Activated CD4-positive, alpha-beta T cell treated with anti-CD3 and anti-CD28 coated beads for 1 hour (primary cell): ENCODE measurements at places on chromosomes 3 and 15.

DNA sequence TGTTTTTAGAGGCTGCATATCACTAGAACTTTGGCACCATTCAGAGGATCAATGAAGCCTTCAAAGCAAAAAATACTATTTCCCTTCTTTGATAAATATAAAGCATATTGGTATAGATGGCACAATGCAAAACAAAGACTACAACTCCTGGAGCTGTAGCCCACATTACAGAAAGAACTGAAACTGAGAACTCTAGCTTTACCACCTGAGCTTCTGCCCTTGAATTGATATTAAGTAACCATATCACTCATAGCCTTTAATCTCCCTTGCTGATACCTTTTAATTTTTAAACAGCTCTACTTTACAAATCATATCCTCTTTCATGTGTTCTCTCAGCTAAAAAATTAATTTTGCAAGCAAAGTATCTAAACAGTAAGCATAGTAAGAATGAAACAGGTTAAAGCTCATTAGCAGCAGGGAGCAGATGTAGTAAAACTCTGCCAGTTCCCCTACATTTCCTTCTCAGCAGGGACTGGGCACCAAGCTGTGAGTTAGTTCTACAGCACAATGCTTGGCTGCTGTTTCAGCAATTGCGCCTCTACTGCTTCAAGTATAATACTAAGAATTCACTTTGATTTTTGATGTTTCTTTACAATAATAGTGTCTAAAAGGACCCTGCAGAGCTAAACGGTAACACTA, 97.9 kb upstream of the NANOGP8 start:
- DNase-seq: no peak

DNA sequence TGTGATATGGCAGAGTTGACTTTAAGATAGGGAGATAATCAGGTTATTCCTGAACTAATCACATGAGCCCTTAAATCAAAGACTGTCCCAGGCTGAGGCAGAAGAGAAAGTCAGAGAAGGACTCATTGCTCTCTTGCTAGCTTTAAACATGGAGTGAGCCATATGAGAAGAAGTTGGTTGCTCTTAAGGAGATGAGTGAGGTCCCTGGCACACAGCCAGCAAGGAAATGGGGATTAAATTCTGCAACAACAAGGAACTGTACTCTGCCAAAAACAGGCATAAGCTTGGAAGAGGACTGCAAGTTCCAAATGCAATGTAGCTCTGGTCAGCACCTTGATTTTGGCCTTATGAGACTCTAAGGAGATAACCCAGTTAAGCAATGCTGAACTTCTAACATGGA, 457.0 kb downstream of the PLOD2 start:
- DNase-seq: no peak

GRCh38 chr3:130997289-130997688, 29.3 kb downstream of the ASTE1 start:
- no peak for DNase-seq

DNA sequence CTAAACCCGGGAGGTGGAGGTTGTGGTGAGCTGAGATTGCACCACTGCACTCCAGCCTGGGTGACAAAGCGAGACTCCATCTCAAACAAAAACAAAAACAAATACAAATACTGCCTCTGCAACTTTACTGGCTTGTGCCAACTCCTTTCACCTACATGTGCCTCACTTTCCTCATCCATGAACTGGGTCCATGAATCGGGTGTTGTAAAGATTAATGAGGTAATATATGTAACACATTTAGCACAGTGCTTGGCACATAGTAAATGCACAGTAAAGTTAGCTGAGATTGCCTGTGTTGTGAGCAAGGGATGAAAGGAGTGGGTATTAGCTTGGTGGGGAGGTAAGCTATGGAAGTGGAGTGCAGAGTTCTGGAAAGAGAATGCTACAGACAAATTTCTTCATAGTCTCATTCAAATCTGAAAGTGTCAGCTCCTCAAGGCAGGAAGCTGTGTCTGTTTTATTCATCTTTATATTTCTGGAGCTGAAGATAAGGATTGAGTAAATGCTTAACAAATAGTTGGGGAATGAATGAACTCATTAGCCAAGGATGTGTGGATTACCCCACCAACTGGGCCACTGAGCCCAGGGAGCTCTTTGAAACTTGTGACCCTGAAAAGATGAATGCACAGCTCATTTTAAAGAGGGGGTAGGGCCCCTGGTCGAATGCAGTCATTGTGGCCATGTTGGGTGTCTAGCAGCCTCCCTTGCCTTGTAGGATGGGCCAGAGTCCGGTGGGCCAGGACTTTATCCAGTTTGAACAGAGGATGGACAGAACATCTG, 7.7 kb upstream of the CDCP1 start:
- no peak for DNase-seq

DNA sequence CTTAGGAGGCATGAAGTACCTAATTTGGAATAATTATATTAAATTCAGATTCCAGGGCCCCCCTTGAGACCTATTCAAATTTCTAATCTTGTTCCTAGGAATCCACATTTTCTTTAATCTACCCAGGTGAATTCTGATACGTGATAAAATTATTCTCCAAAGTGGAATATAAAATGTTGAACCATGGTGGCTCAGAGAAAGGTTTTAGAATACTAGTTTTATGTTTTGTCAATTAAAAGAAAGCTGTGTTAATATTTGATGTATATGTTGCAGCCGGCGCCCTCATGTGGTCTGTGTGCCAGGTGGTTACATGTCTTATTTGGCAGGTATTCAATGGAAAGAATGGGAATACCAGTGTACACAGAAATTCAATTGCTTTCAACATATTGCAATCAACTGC, 321.8 kb downstream of the FEZF2 start:
- DNase-seq: no peak

DNA sequence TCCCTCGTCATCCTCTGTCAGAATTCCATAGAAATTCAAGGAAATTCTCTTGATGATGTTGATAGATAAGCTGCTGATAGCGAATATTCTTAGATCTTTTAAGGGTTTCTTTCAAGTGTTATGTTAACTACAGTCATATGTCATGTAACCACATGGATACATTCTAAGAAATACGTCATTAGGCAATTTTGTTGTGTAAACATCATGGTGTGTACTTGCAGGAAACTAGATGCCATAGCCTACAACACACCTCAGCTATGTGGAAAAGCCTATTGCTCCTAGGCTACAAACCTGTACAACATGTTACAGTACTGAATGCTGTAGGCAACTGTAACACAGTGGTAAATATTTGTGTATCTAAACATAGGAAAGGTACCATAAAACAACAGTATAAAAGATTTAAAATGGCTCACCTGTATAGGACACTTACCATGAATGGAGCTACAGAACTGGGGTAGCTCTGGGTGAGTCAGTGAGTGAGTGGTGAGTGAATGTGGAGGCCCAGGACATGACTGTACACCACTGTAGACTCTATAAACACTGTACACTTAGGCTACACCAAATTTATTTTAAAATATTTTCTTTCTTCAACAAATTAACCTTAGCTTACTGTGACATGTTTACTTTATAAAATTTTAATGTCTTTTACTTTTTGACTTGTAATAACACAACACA, 34.6 kb downstream of the GLDN start:
- DNase-seq: no peak

GRCh38 chr3:103960819-103961218, 1405.9 kb upstream of the ALCAM start:
- DNase-seq: no peak

DNA sequence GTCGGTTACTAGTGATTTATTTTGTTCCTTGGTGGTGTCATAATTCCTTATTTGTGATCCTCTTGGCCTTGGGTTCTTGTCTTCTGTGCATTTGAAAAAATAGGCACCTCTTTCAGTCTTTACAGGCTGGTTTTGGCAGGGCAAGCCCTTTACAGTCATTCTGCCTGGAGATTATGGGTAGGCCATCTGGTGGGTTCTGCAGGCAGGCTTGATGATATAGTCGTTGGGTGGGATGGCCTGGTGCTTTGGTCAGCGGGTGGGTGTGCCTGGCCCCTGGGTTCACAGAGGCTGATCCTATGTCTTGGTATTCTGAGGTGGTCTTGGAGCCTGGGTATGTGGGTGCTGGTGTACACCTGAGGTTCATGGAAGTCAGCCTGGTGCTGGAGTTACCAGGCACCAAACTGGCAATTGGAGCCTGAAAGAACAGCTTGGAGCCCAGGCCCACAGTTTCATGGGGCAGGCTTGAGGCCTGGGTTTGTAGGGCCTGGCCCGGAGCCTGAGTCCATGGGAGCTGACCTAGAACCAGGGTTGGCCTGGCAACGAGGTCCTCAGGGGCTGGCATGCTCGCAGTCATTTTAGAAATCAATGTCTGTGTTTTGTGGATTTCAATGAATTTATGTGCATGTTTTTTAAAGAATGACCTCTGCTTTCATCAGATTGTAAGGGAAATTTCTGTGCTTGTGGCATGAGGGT, 63.3 kb downstream of the DOCK3 start:
- no peak for DNase-seq

DNA sequence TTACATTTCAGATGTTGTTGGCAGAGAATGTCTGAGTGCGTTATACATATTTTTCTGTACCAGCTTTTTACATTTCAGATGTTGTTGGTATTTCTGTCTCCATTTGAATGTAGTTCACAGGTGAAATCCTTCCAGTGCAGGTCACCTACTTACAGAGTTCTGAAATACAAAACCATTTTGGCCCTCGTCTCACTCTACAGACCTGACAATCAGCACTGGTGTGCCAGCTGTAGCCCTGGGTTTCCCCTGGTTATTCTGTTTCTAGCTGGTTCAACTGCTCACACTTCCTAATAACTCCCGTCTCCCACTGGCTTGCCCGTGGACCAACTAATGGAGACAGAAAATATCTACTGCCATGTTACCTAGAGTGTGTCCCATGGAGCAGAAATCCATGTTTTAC, 87.5 kb upstream of the CDIN1 start:
- DNase-seq: no peak

DNA sequence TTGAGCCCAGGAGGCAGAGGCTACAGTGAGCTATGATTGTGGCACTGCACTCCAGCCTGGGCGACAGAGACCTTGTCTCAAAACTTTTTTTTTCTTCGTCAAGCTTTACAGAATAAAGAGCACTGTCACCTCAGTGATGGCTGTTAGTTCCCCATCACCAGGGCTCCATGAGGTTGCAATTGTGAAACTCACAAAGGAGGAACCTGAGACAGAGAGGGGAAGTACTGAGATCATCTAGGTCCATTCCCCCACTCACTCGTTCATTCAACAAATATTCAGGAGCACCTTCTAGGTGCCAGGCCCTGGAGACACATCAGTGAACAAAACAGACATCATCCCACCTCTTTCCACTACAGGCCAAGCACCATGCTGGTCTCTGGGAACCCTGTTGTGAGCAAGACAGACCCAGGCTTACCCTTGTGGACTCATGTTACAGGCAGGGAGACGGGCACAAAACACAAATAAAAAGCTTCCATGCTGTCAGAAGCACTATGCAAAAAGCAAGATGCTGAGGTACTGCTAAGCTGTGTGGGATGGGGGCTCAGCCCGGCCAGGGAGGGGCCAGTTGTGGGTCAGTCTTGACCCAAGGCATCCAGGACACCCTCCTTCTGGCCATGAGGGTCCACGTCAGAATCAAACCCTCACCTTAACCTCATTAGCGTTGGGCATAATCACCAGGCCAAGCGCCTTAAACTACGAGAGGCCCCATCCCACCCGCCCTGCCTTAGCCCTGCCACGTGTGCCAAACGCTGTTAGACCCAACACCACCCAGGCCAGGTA, 2.1 kb upstream of the RHO start:
- no peak for DNase-seq

DNA sequence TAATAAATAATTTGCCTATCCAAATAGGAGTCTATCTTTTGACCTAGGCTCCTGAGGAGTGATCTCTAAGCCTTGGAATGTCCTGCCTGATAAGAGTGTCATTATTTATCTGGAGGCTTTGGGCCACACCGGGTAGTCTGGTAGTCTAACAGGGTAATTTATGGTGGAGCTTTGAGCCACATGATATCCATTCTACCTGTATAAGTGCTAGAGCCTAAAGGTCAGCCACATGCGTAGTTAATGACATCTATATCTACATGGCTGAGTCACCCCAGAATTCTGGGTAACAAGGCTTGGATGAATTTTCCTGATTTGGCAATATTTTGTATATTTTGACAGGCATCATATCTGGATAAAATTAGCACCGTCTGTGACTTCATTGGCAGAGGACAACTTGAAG, 681.4 kb downstream of the MCTP2 start:
- DNase-seq: no peak

DNA sequence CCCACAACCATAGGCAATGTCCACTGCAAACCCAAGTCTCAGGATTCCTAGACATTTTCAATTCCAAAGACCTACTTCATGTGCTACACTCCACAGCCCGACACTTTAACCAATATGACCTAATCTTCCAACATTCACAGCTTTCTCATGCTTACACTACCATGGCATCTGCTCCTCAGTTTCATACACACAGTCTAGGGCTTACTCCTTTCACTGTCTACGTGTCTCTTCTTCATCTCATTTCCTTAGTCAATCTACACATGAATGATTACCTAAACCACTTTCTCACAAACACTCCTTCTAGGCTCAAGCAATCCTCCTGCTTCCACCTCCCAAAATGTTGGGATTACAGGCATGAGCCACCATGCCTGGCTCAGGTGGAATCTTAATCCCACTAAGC, 106.3 kb downstream of the STAG1 start:
- DNase-seq: no peak

DNA sequence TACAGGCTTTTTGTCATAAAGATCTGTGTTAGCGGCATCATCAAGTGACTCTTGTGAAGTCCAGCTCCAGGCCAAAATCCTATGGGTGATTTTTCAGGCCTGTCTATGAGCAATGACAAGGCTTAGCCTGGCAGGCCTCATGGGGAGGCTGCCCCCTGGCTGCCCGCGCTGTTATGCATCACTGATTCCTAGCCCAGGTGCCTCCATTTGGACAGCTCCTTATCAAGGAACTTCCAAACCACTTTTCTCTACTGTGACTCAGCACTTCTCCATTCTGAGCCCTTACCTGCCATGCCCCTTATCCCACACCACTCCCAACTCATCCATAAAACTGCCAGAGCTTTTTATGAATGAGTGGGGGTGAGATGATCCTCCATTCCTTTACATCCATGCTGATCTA, 91.5 kb upstream of the C3orf80 start:
- DNase-seq: no peak

GRCh38 chr3:182305881-182306665, 487.2 kb upstream of the ATP11B start:
- DNase-seq: no peak

- no peak for DNase-seq
Observed at GRCh38 chr3:63656786-63657185, 4.3 kb downstream of the SNTN start.

DNA sequence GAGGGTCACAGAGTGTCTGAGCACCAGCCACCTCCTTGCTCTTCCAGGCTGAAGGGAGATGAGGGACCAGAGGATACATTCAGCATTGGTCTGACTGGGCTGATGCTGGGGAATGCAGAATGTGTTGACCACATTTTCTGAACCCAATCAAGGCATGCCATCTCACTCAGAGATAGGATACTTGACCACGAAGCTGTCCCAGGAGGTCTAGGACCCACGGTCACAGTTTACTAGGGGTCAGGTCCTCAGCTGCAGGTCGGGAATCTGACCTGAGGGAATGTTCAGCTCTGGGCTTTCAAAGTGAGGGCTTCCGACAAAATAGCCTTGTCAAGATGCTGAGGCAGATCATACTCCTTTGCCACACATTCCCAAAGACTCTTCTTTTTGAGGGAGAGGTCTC, 19.6 kb downstream of the PLA2G4E start:
- no peak for DNase-seq
